ENCODE measurements at places on chromosomes 12 and 14.

- DNase-seq, result peak; percentile 73
Measured at GRCh38 chr12:94225947-94226630, 77.7 kb downstream of the PLXNC1 start.

GRCh38 chr14:60565211-60565610 lies 56.3 kb downstream of the SIX6 start:
- DNase-seq, result no peak

DNA sequence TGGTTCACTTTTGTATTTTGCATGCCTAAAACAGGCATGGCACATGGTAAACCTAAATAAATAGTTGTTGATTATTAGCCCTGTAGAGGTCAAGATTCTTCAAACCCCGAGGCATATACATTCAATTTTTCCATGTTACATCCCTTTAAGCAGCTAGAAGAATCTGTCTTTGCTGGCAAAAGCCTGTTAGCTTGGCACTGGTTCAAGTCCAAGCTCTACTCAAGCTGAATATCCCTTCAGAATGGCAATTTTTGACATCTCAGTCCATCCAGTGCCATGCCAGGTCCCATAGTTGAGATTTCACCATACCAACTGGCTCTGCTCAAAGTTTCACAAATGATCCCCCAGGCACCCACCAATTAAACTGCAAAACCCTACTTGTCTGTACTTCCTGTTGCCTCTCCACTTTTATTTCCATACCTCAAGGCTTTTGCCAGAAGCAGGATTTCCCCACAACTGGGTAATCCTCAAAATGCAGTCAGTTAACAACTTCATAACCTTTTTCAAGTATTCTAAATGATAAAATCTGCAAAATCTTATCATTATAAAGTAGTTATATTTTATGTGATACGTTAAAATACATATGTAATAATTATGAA lies 9.0 kb upstream of the DCN start:
- no peak for DNase-seq

- DNase-seq, result no peak
Measured at GRCh38 chr12:120125792-120126634, 9.5 kb upstream of the RAB35 start.

- no peak for DNase-seq
Measured at GRCh38 chr14:98181241-98181640, 1090.8 kb downstream of the BCL11B start.

DNA sequence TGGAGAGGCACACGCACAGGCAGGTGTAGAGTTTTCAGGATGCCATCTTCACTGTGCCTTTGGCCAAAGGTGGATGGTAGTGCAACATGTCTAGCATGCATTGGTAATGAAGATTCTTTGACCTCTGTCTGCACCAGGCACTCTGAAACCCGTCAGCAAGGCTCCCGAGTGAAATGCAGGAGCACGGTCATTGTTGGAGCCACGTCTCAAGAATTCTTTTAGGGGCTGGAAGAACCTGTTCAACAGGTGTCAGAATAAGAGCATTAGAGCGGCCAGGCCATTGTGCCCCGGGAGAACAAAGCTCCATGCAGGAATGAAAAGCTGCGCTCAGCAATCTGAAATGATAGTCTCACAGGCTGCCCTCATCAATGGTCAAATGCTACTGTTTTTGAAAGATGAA lies 40.2 kb upstream of the DICER1 start:
- DNase-seq, result peak; percentile 44

GRCh38 chr12:48786591-48787544 lies 2.0 kb downstream of the ADCY6 start:
- DNase-seq, result no peak

- no peak for DNase-seq
Measured at GRCh38 chr12:43728117-43728516, 30.5 kb downstream of the PUS7L start.

DNA sequence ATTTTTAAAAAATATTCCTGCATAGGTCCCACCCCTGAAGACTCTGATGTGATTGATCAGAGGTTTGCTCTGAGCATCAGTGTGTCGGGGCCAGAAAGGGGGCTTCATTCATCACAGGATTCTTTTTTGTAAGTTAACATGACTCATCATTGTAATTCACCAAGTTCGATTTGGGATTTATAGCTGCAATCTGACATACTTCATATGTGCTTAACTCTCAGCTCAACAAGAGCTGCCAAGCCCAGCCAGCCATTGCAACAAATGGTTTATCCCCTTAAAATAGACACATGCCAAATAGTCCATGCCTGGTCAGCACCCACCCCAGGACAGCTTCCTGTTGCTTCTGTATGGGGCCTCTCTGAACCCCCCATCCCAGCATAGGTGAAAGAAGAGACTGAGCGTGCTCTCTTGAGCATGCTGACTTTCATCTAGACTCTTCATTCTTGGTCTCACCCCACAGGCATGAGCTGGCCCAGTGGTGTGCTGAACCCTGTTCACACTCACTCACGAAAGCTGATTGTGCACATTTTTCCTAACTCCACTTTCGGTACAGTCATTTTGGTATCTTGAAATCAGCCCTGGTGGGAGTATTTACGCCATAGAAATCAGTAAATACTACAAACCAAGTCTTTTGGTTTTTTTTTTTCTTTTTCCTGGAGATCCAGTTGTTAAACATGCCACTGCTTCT lies 101.4 kb downstream of the STAB2 start:
- DNase-seq, result no peak

- no peak for DNase-seq
Measured at GRCh38 chr12:47863467-47863866, 41.3 kb downstream of the VDR start.

GRCh38 chr14:61866932-61867920 lies 105.0 kb downstream of the SNAPC1 start:
- no peak for DNase-seq

- DNase-seq, result no peak
Measured at GRCh38 chr12:5830111-5830510, 114.9 kb downstream of the ANO2 start.

- no peak for DNase-seq
Measured at GRCh38 chr14:53793790-53794505, 162.7 kb downstream of the BMP4 start.

- DNase-seq, result no peak
Measured at GRCh38 chr14:62824086-62824485, 221.2 kb downstream of the KCNH5 start.

- DNase-seq, result no peak
Measured at GRCh38 chr12:115230606-115231005, 546.6 kb upstream of the TBX3 start.

DNA sequence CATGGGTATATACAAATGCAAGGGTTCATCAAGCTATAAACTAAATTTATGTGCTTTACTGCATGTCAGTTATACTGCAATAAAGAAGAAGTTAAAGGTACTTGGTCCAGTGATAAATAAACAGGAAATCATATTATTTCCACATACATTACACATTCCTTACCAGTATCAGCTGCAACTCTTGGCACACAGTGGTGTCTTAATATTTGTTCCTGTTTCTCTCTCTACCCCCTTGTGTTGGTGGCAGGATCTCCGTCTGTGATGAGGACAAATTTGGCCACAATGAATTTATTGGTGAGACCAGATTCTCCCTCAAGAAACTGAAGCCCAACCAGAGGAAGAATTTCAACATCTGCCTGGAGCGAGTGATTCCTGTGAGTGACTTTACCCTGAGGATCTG lies 19.2 kb upstream of the OAS1 start:
- no peak for DNase-seq

DNA sequence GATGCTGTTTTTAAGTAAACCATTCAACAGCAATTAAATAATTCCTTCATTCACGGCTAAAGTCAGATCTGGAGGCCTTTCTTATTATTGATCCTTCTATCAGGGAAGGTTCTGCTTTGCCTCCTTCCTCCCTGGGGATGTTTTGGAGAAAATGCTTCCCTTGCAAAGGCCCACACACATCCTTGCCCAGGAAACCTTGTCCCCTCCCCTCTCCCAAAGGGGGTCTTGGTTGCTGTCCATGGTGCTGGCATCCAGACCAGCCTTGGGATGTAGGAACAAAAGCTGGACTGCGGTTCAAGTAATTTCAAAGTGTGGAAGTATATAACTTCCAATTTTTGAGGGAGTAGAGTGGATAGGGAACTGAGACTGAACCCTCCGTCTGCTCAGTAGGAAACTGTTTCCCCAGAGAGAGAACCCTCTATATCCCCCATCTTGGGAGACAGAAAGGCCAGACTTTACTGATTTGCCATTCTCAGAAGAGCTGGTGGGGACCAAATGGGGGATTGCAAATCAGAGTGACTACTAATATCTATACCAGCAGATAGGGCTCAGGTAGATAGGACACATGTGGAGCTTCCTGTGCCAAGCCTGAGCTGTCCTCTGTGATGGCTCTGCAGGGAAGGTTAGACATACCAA lies 5.6 kb downstream of the MARCHF9 start:
- DNase-seq, result peak; percentile 69

DNA sequence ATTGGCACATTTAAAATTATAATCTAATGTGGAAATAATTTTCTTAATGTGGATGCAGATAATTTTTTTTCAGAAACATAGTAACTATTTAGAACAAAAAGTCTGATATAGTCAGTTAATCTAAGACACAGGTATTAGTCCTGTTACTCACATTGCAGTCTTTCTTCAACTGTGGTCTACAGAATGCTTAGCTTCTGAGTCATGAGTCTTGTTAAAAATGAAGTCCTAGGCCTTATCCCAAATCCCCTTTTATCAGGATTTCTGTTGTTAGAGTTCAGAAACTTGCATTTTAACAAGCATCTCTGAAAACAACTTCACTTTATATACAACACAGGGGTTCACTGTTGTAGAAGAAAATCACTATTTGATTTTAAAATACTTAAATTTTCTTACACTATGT lies 112.2 kb downstream of the SLC16A7 start:
- DNase-seq, result no peak

DNA sequence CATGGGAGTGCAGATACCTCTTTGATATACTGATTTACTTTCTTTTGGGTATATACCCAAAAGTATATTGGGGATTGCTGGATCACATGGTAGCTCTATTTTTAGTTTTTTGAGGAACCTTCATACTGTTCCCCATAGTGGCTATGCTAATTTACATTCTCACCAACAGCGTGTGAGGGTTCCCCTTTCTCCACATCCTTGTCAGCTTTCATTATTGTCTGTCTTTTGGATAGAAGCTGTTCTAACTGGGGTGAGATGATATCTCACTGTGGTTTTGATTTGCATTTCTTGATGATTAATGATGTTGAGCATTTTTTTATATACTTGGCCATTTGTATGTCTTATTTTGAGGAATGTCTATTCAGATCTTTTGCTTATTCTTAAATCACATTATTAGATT lies 44.1 kb upstream of the JDP2 start:
- no peak for DNase-seq

GRCh38 chr14:71140157-71140556 lies 232.9 kb downstream of the PCNX1 start:
- no peak for DNase-seq

GRCh38 chr12:66467932-66468331 lies 165.6 kb downstream of the HELB start:
- no peak for DNase-seq

DNA sequence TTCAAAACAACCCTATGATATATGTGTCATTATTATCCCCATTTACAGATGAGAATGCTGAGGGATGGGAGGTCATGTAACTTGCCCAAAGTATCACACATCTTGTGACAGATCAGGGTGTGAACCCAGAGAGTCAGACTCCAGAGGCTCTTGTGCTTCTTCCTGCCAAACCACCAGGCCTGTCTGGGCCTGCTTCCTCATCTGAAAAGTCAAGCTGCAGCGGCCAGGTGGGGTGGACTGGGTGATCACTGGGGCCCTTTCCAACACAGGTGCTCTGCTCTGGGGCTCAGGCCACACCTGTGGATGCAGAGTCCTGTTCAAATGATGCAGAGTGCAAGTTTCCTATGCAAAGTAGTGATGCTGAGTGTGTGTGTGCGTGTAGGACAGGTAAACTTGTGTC lies 26.7 kb downstream of the TSPAN11 start:
- no peak for DNase-seq

GRCh38 chr14:63951021-63951420 lies 98.2 kb downstream of the SYNE2 start:
- no peak for DNase-seq

DNA sequence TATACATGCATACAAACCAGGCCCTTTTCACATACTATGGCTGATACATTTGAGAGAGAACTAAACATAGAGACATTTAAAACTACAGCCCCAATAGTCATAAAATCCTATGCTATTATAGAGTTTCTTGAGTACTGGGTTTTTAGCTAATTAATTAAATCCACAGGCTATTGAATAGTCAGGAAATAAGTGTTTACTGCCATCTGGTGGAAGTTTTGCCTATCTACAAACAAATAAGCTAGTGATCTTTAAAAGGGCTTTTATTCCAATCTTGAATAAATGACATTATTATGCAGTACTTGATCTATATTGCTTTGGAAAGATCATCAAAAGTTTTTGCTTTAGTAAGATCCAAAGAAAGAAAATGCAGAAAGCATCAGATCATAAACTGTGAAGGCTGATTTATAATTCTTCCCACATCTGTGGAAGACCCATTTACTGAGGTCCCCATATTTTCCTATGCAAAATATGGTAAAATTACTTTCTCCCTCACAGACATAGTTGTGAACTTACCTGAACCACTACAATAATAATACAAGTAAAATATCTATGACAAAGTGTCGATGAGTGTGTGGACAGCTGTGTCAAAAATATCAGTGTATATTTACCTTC lies 131.3 kb downstream of the ITPR2 start:
- no peak for DNase-seq

DNA sequence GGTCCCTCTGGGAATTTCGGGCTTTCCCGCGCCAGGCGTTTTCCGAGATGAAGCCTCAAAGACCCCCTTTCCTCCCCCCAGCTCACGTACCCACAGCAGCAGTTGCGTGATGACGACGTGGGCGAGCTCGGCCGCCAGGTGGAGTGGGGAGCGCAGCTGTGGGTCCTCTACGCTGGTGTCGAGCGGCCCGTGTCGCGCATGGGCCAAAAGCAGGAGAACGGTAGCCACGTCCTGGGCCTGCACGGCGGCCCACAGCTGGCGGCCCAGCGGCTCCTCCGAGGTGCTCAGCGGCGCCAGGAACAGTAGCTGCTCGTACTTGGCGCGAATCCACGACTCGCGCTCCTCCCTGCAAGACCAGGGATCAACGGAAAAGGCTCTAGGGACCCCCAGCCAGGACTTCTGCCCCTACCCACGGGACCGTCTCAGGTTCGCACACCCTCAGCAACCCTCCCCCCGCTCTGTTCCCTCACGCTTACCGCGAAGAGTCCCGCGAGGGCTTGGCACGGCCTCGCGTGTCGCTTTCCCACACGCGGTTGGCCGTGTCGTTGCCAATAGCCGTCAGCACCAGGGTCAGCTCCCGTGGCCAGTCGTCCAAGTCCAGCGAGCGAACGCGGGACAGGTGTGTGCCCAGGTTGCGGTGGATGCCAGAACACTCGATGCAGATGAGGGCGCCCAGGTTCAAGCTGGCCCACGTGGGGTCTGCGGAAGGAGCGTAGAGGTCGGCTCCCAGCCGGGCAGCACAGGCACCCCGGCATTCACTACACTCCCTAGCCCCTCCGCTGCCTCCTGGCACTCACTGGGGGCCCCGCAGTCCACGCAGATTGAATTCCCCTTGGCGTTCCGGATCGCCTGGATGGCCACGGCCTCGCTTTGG lies 11.4 kb downstream of the AGAP2 start:
- peak; percentile 47 for DNase-seq

DNA sequence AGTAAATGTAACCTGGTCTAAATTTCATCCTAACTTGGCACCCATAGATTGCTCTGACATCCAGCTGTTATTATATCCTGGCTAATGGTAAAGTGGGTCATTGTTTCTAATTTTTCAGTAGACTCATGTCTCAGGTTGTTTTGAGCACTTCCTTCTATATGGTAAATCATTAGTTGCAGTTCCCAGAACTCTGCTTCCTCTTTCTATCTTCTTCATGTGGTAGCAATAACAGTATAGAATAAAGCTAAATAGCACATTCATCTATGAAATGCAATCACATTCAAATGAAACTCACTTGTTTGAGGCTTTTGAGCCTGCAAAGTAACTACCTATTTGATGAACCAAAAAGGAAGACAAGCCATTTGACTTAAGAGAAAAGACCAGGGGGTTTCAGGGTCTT lies 65.1 kb upstream of the GZMB start:
- no peak for DNase-seq
